ENCODE measurements at places on chromosomes 11 and 22. TPM values are rescaled to one million over a fixed set of nuclear protein-coding genes. Genes with fewer than 3 reads are reported as not detected.
A peak's percentile ranks its signal among the peaks of the same experiment; 100 is the strongest.

DNA sequence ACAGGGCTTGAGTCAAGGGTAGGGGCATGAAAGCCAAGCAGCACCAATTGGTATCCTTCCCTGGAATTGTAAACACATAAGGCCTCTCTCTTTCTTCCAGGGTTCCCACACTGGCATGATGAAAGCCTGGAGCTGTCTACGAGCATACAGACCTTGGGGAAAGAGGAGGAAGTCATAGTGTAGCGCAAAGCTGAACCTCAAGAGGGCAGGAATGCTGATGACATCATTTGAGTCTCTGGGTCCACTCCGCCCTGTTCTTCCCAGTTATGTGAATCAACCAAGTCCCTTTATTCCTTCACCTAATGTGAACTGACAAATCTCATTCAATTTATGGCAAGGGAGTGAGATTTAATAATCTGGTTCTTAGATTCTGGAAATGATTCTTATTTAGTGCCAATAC lies 266.4 kb upstream of the NCAM1 start:
- H3K4me3 ChIP-seq = no peak overlapping the region
- H3K4me1 ChIP-seq = no peaks in the 10 kb centered on the region
- no peaks in the 10 kb centered on the region for H3K36me3 ChIP-seq

GRCh38 chr11:79185351-79185750 lies 255.5 kb downstream of the TENM4 start:
- H3K4me1 ChIP-seq = no peaks in the 10 kb centered on the region
- no peaks in the 10 kb centered on the region for H3K27me3 ChIP-seq
- H3K4me3 ChIP-seq = no peak overlapping the region
- no peak overlapping the region for H3K27ac ChIP-seq
- no peak for DNase-seq
- no peaks in the 10 kb centered on the region for H3K36me3 ChIP-seq

DNA sequence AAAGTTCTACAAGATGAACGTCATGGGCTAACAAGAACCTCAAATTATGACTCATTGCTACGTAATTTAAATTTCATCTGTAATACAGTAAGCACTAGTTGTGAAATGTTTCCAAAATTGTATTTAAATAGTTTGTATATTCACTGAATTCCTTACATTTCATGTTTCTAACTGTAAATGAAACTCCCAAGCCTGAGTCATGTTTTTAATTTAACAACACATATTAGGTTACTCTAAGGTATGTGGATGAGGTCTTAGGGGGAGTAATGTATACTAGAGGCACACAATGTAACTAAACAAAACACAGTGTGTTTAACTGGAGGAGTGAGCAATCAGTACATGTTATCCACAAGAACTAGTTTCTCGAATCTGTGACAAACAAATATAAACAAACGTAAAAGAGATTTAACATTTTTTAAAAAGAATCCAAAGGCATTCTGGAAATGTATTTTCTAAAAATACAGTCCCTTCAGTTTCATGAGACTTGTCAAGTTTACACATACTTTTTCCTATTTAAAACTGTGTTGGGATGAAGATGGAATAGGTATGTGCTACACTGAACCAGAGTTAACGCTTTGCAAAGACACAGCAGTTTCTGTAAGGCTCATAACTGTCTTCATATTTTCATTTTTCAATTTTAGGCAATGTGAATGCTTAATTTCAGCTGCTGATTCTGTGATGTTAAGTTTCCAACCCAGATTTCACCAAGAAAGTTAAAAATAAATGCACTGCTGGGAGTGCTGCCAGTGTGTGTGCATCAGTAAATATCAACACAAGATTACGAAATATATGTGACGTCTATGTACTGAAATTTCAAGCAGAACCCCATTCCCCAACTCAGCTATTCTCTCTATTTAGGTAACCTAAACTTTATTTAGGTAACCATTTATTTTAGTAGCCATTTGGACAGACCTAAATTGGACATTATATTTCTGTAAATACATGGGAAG lies 52.6 kb downstream of the PITPNB start:
- DNase-seq = peak; percentile 10
- no peaks in the 10 kb centered on the region for H3K27me3 ChIP-seq
- H3K36me3 ChIP-seq = no peaks in the 10 kb centered on the region
- H3K4me3 ChIP-seq = no peak overlapping the region
- peaks cover 38% of the 10 kb centered on the region for H3K4me1 ChIP-seq

- no peaks in the 10 kb centered on the region for H3K36me3 ChIP-seq
- H3K4me3 ChIP-seq = no peak within 1 kb of the TSS
- peaks cover 18% of the 10 kb centered on the region for H3K4me1 ChIP-seq
- DNase-seq = no peak
- H3K27me3 ChIP-seq = no peaks in the 10 kb centered on the region
These were observed at the start of gene LPXN for GRCh38 chr11:58575377-58576020. LPXN (minus strand) TSS chr11:58575856; CDS start chr11:58575772, 84 bp downstream.

SHISAL1 gene
- total RNA-seq = 1.5 TPM

ARHGAP42 gene
- total RNA-seq = 28.4 TPM
